Fibroblast of the aortic adventitia (primary cell): ENCODE measurements at places on chromosomes 7 and 10. TPM values are rescaled to one million over a fixed set of nuclear protein-coding genes. Genes with fewer than 3 reads are reported as not detected.

DNA sequence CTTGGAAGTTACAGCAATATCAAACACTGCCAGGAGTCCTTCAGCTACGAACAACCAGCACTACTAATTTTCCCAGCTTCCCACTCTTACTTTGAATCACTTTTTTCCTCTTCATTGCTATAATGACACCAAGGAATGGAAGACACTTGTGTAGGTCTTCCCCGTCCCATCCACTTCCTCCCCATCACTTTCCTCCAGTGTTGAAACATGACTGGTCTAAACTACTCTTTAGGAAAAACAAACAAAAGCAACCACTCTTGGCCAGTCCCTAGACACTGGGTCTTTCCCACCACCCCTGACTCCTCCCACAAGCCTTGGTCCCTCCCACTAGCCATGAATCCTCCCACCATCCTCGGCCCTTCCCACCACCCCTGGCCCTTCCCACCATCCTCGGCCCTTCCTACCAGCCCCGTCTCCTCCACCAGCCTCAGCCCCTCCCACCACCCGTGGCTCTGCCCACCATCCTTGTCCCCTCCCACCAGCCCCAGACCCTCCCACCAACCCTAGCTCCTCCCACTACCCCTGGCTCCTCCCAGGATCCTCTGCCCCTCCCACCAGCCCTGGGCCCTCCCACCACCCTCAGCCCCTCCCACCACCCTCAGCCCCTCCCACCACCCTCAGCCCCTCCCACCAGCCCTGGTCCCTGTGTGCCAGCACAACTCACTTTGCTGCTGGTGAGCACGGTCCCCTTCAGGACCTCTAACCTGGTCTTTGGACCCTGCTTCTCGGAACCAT lies 68.5 kb downstream of the CXCL12 start:
- DNase-seq: no peak

The CDK14 gene
- total RNA-seq: 26.7 and 44.8 TPM in 2 replicates

The ASB10 gene
- total RNA-seq: not detected in 2 replicates

DNA sequence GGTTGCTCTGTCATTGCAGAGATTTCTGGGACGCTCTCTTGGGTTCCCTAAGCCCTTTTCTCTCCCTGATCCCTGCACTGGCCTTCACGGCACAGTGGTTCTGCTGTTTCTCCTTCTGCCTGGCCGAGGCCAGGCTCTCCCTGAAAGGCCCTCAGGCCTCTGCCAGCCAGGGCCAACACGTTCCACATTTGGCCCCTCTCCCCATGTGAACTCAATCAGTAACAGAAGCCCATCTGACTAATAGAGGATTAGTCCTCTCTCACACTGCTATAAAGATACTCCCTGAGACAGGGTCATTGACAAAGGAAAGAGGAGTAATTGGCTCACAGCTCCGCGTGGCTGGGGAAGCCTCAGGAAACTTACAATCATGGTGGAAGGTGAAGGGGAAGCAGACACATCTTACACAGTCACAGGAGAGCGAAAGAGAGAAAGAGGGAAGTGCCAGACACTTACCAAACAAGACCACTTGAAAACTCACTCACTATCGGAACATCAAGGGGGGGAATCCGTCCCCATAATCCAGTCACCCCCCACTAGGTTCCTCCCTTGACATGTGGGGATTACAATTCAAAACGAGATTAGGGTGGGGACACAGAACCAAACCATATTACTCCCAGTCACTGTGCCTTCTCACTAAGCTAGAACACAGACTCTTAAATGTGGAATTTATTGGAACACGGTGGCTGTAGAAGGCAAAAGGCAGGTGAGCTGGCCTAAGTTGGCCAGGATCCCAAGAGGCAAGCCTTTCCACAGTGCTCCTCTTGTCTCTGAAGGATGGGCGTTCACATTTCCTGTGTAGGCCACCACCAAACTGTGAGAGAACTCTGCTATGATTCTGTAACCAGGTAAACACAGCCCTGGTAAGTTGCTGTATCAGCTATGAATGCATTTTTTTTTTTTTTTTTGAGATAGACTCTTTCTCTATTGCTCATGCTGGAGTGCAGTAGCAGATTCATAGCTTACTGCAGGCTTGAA lies 8.8 kb downstream of the FZD8 start:
- DNase-seq: no peak

- DNase-seq: no peak
Measured at GRCh38 chr10:6498771-6499170, 81.3 kb downstream of the PRKCQ start.

The SPDYE6 gene
- total RNA-seq: not detected in 2 replicates

The CUL2 gene
- 28.1 and 34.1 TPM in 2 replicates for total RNA-seq

GRCh38 chr7:145293228-145293701 lies 457.4 kb upstream of the TPK1 start:
- DNase-seq: no peak

DNA sequence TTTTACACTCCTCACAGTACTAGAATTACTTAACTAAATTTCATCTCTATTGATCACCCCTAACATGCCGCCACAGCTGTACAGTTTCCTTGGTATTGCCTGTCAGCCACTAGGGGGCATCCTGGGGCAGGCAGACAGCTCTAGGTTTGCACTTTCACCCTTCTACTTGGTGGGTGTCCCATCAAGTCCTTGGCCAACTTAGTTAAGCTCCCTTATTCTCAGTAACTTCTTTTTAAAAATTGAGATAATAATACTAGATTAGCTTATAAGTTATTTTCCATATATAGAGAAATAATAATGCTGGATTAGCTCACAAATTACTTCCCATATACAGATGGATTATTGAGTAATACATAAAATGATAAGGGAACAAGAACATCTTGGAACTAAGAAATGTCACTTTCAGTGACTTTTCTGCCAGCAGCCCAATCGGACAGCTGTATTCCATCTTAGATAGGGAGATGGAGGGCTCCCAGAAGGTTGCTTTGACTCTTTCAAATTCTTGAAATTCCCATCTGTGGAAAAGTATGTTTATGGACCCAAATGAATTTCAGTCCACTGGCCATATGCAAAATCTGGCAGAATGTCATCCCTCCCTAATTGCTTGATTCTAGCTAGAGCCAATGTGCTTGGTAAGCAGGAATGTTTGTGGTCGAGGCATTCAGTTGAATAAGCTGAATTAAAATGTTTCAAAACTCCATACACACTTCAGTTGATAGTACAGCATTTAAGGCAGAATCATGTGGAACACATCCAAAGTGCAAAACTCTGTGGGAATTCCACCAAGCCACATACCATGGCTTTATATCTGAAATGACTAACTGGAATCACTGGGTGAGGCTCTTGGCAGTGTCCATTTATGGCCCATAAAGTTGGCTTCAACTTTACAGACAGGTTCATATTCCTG lies 309.7 kb downstream of the CSTF2T start:
- peak; percentile 100 for DNase-seq

DNA sequence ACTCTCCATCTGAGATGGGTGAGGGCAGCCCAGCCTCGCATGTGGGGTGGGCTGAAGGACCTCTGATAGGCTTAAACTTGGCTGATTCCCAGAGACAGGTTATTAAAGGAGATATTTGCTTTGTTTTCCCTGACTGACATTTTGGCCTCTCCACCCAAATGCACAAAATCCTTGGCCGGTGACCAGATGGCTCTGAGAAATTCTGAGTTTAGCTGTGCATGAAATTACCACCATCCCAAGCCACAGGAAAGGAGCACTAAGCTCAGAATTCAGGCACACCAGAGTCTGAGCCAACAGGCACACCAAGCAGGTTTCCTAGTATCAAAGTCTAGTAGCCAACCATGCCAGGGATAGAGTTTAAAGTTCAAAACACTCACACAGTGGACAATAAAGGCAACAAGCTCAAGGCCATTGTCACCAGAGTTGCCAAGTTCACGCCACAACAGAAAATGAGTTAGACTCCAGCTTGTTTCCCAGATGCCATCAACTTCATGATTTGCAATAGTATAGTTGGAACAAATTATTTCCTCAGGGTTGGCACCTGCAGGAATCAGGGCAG lies 387.6 kb downstream of the KCNMA1 start:
- peak; percentile 42 for DNase-seq

The LHFPL3 gene
- total RNA-seq: not detected in 2 replicates

GRCh38 chr10:64636461-64636860 lies 1115.3 kb downstream of the REEP3 start:
- DNase-seq: no peak

DNA sequence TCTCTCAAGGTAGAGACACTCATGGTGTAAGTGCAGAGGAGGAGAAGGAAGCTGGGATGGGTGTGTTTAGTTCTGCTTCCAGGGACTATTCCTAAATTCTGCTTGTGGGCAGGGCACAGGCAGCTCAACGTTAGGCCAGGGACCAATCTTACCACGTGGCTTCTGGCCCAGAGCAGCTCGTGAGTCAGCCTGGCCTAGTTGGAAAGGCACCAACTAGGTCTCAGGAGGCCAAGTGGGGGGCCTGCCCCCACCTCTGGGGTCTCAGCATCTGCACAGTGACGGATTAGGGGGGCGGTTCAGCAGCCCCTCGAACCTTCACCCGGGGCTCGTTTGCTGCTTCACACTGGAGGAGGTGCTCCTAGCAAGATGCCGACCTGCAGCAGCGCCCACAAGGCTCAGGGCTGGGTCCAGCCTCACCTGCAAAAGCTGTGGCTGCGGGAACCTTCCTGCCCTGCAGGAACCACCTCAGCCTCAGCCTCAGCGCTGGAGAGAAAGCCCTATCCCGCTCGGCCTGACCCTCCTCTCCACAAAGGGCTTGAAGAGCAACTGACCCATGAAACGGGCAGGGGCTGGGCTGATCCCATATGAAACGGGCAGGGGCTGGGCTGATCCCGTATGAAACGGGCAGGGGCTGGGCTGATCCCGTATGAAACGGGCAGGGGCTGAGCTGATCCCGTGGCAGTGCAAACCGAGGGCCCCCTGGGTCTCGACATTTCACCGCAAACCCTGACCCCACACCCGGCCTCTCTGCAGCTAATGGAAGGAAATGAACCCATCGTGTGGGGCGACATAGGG lies 447.4 kb downstream of the DNAJB6 start:
- no peak for DNase-seq

GRCh38 chr7:87876869-87877234 lies 559 bp downstream of the DBF4 start:
- DNase-seq: peak; percentile 56

DNA sequence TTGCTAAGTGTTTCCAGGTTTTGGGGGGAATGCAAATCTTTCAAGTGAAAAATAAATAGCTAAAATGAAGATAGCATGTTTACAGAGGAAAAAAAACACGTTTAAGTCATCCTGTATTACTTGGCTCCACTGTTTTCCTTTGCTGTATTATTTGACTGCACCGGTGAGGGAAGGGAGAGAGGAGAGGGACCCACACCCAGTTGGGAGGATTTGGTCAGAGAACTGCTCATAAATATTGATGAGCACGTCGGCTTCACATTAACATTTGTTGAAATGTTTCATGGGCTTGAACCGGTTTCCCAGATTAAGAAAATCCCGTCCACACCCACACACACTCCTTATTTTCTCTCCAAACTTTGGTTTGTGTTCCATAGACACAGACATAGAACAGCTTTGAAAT lies 493.8 kb upstream of the MGMT start:
- DNase-seq: no peak

GRCh38 chr10:69500864-69501468 lies 49.7 kb downstream of the TSPAN15 start:
- no peak for DNase-seq

The SPDYE9 gene
- total RNA-seq: 0.08 TPM in 1 of 2 replicates, not detected in the other

- no peak for DNase-seq
Measured at GRCh38 chr7:99326408-99326782, 697 bp downstream of the ARPC1A start.

DNA sequence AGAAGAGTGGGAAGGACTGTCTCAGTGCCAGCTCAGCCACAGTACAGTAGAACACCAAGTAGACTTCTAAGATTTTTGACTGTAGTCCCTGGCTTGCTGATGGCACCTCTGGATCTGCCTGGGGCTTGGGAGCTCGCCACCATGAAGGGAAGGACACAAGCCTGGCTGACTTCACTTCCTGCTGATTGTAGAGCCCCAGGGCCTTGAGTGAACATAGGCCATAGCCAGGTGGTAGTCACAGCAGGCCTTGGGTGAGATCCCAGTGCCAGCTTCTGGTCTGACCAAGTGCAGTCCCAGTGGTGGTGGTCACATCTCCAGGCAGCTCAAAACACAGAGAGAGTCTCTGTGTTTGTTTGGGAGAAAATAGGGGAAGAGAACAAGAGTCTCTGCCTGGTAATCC lies 57.6 kb upstream of the HBP1 start:
- no peak for DNase-seq

The CNPY4 gene
- total RNA-seq: 25.4 and 54.5 TPM in 2 replicates

The MKX gene
- 0.25 and 0.27 TPM in 2 replicates for total RNA-seq

DNA sequence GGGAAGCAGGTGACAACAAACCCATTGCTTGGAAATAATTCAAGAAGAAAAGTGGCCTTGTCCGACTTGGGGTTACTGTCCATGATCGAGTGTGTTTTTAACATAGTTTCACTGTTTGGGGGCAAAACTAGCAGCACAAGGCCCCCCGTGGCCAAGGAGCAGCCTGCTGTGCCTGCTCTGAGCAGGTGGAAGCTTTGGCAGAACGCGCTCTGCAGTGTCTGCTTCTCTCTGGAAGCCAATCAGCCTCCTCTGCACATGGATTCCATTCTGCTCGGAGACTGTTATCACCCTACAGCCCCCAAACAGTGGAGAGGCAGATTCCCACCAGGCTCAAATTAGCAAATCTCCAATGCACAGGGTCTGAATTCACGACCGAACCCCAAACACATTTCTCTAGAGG lies 7.3 kb upstream of the TCERG1L start:
- no peak for DNase-seq

DNA sequence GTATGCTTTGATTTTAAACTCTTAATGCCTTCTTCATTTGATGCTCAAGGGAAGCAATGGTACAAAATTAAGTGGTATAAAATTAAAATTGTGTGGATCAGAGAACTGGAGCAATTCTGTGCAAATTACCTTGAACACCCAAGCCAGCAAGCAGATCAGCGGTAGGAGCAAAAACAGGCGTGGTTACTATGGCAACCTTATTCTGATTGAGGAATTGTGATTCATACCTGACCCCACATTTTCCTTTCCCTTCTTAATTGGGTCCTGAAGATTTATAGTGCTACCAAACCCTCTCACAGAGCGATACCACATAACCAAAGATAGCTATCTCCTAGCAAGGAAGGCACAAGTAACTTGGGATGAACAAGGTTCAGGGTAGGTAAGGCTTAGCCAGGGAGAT lies 72.5 kb upstream of the FZD1 start:
- no peak for DNase-seq

- DNase-seq: peak; percentile 13
Measured at GRCh38 chr10:60778971-60779796, 906 bp downstream of the CDK1 start.

The PNLIPRP2 gene
- total RNA-seq: not detected in 2 replicates

DNA sequence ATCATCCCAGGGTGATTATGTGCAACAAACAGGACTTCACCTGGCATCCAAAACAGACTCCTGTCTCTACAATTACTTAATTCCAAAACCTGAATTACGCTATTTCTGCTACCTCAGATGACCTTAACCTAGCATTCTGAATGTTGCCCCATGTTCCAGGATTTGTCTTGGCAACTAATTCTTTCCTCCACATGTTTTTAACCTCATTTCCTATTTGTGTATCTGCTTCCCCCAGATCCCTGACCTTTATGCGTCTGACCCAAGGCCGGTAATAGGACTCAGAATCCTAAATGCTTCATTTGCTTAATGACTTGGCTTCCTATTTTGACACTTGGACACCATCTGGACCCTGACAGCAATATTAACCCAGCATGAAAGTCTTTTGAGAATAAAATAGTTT lies 8.7 kb upstream of the ING3 start:
- no peak for DNase-seq

GRCh38 chr7:55150709-55151451 lies 132.1 kb downstream of the EGFR start:
- DNase-seq: no peak

GRCh38 chr7:116271963-116272886 lies 61.9 kb downstream of the TES start:
- peak; percentile 97 for DNase-seq

GRCh38 chr7:122315507-122316466 lies 11.2 kb upstream of the FEZF1 start:
- DNase-seq: no peak

- DNase-seq: no peak
Measured at GRCh38 chr10:1401071-1401965, 336.0 kb downstream of the ADARB2 start.
